ENCODE measurements at places on chromosomes 12 and 14.

GRCh38 chr12:53600490-53601295 lies 25.5 kb downstream of the ATF7 start:
- DNase-seq: no peak

DNA sequence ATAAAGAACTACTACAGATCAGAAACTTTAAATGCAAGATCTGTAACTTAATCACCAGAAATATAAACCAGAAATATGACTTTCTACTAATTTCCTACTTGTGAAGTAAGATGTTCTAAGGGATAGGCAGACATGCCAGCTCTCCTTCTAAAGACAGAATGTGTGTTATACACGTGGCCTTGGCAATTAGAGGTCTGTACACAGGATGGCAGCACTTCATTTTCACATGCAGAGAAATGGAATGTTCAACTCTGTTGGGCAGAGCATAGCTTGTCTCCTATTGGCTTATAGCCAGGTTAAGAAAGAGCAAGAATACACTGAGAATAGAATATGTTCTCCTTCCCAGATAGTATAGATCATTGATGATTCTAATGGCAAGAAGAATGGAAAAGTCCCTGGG lies 403.8 kb downstream of the DAD1 start:
- no peak for DNase-seq

DNA sequence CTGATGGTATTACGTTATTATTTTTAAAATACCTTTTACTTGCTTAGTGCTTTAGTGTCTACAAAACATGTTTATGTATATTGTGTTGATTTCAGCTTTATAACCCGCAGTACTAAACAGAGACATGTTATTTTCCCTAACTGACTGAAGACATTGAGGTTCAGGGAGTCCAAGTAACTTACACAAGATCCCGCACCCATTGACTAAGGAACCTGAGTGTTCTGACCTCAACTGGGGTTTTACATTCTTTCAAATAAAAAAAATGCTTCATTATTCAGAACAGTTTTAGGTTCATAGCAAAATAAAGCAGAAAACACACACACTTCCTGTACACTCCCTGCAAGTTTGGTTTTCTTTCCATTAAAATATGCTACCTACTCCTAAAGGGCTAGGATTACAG lies 60.4 kb upstream of the METAP2 start:
- DNase-seq: no peak

DNA sequence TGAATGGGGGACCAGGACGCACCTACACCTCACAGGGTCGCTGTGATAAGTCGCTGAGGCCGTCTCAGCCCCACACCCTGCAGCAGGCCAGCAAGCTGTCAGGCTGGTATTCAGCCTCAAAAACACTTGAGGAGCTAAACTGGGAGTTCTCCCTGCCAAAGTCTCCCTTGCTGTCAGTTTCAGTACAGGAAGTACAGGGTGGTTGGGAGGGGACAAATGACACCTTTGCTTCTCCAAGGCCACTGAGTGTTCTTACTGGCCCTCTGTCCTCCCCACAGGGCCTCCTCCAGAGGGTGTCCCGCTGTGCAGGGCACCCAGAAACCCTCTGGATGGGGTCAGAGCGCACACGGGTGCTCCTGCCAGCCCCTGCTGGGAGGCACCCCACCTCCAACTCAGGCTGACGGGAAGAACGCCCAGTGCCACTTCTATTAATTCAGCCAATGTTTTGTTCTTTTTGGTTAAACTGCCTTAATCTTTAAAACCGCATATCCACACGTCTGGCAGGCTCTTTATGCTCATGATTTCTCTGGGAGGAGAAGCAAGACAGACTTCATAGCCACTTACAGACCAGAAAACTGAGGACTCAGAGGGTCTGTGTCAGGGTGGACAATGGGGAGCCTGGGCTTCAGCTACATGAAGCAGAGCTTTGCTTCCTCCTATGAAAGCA lies 75.9 kb downstream of the ITPK1 start:
- no peak for DNase-seq

DNA sequence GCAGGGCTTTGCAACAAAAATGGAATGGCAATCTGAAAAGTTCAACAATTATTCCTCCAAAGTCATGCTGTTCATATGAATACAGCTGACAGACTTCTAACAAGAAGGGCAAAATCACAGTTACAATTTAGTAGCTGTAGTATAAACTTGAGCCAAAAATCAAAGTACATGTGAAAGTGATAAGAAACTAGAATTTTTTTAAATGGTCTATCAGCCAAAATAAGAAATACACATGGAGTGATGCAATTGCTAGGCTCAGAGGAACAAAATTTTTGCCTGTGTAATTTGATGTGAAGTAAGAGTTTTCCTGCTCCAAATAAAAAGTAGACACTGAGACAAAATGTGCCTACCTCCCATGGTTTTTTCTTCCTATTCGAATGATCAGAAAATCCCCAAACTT lies 167.7 kb upstream of the CDKN3 start:
- DNase-seq: no peak

DNA sequence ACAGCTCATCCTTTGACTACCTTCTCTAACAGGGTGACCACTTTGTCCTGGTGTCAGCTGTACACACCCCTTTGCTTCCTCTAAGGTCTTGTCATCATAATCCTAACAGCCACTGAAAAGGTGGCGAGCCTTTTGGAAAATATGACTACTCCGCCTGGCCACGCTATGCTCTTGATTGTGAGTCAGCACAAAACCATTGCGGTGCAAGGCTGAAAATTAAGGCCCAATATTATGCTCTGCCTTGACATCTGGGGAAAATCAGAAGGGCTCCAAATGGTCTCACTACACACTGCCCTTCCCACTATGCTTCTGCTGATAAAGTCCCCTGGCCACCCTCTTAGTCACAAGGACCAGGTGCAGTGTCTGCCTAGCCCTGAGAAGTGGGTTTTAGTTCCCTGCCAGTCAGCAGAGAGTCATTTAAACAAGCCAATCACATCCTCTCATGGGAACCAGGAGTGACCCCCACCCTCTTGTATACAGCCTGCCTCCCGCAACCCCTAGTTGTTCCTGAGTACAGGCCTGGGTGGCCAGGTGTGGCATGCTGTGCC lies 34.3 kb downstream of the FGD6 start:
- peak; percentile 3 for DNase-seq

DNA sequence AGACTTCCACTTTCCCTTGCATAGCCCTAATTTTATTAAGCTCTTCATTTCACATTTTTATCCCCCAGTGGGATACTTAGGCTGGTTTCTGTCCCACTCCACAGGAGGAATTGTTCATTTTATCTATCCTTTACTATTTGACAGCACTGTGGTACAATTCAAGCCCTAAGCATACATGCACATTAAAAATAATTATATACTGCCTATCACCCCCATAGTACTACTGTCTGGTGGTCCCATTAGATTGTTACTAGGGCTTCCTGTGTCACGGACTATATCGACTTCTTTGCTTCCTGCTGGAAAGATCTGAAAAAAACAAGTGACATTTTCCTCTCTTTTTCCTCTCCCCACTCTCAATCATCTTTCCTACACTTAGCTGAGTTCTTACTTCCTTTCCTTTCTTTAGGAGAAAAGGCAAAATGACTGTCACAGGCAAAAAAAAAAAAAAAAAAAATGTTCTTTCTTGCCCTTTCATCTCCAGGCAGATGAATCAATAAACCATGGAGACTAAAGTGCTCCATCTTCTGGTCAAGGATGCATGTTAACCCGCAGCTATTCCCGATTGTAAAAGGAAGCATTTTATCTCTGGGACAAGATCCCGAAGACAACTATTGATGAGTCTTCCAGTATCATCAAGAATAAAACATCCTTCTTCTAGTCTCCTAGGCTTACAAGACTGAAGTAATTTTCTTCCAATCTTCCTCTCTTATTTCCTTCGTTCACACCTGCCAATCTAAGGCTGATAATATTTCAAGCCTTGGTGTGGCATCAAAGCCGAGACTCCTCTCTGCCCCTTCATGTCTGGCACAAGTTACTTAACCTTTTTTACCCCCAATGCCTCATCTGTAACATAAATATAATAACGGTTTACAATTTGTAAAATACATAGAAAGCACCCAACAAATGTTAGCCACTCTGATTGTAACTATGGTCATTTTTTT lies 94.4 kb upstream of the PLEKHG7 start:
- no peak for DNase-seq

DNA sequence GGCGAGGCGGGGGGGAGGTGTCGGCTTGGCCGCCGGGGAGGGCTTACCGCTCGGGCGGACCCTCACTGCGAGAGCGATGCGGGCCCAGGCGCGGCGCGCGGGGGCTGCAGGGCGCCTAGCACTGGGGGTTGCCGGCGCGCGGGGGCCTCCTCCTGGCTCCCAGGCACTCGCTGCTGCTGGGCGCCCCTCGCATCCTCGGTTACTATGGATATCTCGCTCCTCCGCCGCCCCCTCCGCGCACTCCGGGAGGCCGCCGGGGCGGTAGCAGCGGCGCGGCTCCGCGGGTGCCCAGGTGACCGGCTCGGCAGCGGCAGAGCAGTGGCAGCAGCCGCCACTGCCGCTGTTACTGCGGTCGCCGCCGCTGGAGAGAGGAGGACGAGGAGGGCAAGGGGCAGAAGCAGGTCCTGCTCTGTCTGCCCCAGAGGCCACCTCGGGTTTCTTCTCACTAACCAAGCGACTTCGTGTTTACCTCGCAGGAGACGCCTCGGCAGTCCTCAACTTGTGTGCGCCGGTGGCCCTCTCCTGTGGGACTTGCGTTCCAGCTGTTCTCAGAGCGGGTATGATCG lies 250.1 kb downstream of the APAF1 start:
- no peak for DNase-seq

- no peak for DNase-seq
Observed at GRCh38 chr12:5783289-5783920, 161.7 kb downstream of the ANO2 start.

DNA sequence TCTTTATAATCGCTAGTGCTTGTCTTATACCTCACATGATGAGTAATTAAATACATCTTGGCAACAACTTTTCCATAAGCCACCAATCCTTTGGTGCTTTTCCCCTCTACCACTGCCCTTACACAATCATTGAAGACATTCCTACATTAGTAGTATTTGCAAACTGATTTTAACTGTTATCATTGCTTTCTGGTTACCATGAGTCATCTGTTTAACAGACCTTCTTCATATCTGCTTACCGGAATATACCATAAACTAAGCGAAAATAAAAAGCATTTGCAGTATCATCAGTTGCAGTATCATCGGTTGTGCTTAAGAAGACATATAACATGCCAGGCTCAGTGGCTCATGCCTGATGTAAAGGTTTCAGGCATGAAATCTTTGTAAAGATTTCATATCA lies 54.8 kb upstream of the PLEKHA5 start:
- DNase-seq: no peak

DNA sequence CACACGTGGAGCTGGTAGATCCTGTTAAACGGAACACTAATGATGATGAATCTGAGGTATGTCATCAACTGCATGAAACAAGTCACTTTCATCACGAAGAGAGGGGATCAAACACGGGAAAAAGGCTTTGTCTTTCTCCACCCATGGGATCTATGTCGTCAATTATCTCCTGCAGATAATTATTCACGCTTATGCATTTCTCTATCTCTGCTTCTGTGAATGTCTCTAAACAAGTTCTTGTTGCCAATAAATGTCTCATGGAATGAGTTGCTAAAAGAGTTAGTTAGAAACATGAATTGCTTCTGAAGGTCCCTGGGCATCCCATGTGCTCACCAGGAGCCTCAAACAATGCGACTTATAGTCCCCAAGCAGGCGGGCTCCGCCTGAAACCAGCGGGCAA lies 1228.2 kb upstream of the TMEM132C start:
- DNase-seq: no peak

- DNase-seq: no peak
Observed at GRCh38 chr14:93379831-93380230, 32.8 kb downstream of the COX8C start.

DNA sequence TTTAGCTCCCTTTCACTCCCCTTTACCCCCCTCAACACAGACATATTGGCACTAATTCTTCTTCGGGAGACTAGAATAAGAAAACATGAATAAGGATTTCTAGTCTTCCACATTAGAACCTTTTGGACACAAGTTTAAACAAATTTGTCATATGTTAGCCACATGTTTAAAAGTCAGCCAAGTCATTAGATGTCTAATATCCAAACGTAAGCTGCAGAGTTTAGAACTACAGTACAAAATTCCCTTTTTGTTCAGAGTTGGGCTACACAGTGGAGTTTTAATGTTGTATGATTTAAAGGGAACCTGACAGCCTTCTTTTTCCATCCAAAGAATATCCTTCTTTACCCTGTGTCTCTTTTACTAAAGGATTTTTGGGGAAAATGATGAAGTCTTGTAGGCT lies 79.8 kb downstream of the PDE6H start:
- no peak for DNase-seq

DNA sequence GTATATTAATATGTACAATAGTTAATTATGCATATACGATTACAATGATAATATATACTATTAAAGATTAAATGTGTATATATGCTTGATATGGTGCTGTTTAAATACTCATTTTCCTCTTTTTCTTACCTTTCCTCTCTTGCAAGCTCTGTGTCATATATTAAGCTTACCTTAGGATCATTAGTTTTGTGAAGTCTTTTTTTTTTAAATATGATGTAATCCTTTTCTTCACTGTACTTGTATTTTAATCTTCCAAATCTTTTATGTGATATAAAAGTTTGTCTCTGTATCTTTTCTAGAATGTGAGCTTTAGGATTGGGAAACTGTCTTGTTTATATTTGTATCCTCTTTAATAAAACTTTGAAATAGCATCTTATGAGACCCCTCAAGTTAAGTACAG lies 88.7 kb downstream of the CCDC91 start:
- DNase-seq: no peak

GRCh38 chr12:81125691-81126090 lies 47.8 kb downstream of the ACSS3 start:
- DNase-seq: no peak

GRCh38 chr14:60204104-60204842 lies 39.1 kb upstream of the DHRS7 start:
- DNase-seq: no peak

GRCh38 chr12:120971299-120972180 lies 6.8 kb upstream of the HNF1A start:
- DNase-seq: peak; percentile 31

DNA sequence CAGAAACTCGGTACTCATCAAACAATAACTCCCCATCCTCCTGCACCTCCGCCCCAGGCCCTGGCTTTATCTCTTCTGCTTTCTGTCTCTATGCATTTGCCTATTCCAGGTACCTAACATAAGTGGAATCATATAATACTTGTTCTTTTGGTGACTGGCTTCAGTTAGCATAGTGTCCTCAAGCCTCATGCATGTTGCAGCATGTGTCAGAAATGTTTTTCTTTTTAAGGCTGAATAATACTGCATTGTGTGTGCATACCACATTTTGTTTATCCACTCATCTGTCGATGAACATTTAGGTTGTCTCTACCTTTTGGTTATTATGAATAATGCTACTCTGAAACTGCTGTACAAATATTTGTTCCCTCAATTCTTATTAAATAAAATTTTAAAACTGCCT lies 117.1 kb downstream of the KICS2 start:
- DNase-seq: no peak

DNA sequence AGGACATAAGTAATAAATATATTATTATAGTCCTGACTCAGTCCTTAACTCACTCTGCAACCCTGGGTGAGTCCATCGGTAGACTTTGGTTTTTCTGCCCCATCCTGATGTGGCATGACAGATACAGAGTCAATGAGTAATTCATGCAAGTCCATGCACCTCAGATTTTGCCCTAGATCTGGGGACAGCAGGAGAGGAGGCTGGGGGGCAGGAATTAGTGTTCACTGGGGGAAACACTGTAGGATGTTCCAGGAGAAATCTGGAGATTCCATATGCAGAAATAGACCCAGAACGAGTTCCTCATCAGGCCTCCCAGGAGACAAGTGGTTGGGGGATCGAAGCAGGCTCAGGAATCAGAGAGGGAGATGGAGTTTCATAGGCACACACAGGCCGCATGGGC lies 150.8 kb downstream of the DICER1 start:
- DNase-seq: no peak
